Activated B cell treated with CpG ODN at 0.5 μM for 24 hours (primary cell): ENCODE measurements at places on chromosomes 5 and 9. TPM values are rescaled to one million over a fixed set of nuclear protein-coding genes. Genes with fewer than 3 reads are reported as not detected.

DNA sequence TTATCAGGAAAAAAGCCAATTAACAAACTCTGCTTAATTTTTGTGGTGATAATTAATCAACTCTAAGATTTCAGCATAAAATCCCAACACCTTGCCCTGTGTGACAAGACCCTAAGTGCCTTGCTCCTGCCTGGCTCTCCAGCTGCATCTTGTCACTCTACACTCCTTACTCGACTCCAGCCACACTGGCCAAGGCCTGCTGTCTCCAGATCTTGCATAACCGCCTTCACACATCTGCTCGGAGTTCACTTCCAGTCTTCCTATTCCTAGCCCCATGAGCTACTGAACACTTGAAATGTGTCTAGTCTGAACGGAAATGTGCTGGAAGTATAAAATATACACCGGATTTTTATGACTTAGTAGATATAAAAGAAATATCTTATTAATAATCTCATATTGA lies 259.6 kb downstream of the EPB41L4A start:
- no peak overlapping the region for H3K27ac ChIP-seq
- peaks cover 29% of the 10 kb centered on the region for H3K36me3 ChIP-seq
- peaks cover 4% of the 10 kb centered on the region for H3K27me3 ChIP-seq
- H3K4me3 ChIP-seq: no peak overlapping the region

DNA sequence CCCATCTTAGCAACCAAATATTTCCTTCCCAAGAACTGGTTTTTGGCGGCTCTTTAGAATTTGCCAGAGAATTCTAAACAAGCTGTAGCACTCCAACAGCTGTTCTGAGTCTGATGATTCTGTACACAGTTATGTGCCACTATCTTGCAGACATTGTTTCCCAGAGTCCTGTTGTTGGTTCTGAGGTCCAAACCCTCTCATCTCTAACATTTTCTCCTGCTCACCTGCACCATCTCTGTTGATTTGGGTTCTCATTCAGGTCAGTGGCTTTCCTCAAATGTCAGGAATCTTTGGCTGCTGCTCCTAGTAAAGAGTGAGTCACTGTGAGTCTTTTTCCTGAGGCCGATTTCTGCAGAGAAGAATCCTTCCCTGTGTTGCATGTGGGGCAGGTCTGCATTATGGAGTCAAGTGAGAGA lies 50.0 kb downstream of the CAMSAP1 start:
- H3K27ac ChIP-seq: no peak overlapping the region
- DNase-seq: no peak
- no peaks in the 10 kb centered on the region for H3K27me3 ChIP-seq
- no peak overlapping the region for H3K4me3 ChIP-seq
- H3K4me1 ChIP-seq: no peaks in the 10 kb centered on the region

- no peaks in the 10 kb centered on the region for H3K27me3 ChIP-seq
- peaks cover 90% of the 10 kb centered on the region for H3K4me1 ChIP-seq
- H3K4me3 ChIP-seq: no peak overlapping the region
- H3K36me3 ChIP-seq: no peaks in the 10 kb centered on the region
Measured at GRCh38 chr9:92738661-92739081, 26.0 kb downstream of the BICD2 start.

DNA sequence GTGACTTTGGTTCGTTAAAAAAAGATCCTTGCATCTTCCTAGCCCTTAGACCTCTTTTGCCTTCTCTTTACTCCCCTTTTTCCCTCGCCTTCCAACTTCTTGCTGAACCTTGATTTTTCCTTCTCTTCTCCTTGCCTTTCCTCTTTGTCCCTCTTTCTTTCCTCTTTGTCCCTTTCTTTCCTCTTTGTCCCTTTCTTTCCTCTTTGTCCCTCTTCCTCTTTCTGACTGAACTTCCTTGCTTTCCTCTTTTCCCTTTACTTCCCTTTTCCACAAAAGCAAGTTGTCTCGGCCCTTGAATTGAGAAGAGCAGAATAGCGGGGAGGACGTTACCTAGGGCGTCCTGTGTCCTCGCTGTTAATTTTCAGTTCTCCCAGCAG lies 1.4 kb upstream of the MLLT3 start:
- peaks cover 4% of the 10 kb centered on the region for H3K36me3 ChIP-seq
- no peak for DNase-seq
- peak overlapping the region; percentile 80 for H3K27ac ChIP-seq

DNA sequence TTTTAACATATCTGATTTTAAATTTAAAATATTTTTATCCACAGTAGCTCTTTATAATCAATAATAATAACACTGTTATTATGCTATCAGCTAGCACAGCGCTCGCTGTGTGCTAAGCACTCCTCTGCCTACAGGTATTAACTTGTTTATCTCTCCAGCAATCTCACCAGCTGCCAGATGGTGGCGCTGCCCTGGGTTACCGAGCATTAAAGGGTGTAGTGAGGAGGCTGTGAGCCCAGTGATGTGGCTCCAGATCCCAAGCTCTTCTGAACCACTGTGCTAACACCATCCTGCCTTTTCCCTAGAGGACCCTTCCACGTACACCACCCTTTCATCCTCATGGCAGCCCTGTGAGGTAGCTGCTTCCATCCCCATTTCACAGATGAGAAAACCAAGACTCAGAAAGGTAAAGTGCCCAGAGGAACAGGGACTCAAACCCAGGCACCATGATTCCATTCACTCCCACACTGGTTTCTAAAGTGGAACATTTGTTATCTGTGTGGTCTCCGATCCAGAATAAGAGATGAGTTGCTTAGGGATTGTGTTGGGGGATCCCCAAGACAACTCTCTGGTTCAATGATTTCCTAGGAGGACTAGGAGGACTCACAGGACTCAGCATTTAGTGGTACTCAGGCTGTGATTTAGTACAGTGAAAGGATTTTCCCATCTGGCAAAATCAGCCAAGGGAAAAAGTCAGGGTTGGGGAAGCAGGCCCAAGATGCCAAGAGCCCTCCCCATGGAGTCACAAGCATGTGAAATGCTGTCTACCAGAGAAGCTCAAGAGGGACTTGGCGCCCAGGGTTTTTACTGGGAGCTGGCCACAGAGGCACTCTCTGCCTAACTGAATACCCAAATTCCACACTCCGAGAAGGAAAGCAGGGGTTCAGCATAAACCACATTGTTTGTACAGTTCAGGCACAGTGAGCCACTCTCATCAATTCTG lies 7.0 kb downstream of the IGFBPL1 start:
- no peak overlapping the region for H3K27ac ChIP-seq
- H3K36me3 ChIP-seq: no peaks in the 10 kb centered on the region
- H3K4me1 ChIP-seq: no peaks in the 10 kb centered on the region
- no peak overlapping the region for H3K4me3 ChIP-seq

- no peaks in the 10 kb centered on the region for H3K36me3 ChIP-seq
- DNase-seq: no peak
- H3K4me1 ChIP-seq: no peaks in the 10 kb centered on the region
- H3K27ac ChIP-seq: no peak overlapping the region
- H3K4me3 ChIP-seq: no peak overlapping the region
Measured at GRCh38 chr5:132767150-132767549, 9.9 kb downstream of the SEPTIN8 start.

- H3K4me3 ChIP-seq: no peak overlapping the region
- DNase-seq: no peak
- H3K4me1 ChIP-seq: no peaks in the 10 kb centered on the region
- peaks cover 20% of the 10 kb centered on the region for H3K27me3 ChIP-seq
Measured at GRCh38 chr5:72474516-72474915, 32.7 kb downstream of the ZNF366 start.

- no peaks in the 10 kb centered on the region for H3K4me1 ChIP-seq
- no peak overlapping the region for H3K4me3 ChIP-seq
- no peak for DNase-seq
- H3K27me3 ChIP-seq: peaks cover 2% of the 10 kb centered on the region
Measured at GRCh38 chr9:81468084-81468595, 221.2 kb downstream of the TLE1 start.

- H3K4me3 ChIP-seq: no peak overlapping the region
- DNase-seq: no peak
- no peaks in the 10 kb centered on the region for H3K36me3 ChIP-seq
- no peak overlapping the region for H3K27ac ChIP-seq
- peaks cover 20% of the 10 kb centered on the region for H3K27me3 ChIP-seq
- H3K4me1 ChIP-seq: no peaks in the 10 kb centered on the region
Measured at GRCh38 chr9:113646946-113647914, 183.7 kb downstream of the RGS3 start.

DNA sequence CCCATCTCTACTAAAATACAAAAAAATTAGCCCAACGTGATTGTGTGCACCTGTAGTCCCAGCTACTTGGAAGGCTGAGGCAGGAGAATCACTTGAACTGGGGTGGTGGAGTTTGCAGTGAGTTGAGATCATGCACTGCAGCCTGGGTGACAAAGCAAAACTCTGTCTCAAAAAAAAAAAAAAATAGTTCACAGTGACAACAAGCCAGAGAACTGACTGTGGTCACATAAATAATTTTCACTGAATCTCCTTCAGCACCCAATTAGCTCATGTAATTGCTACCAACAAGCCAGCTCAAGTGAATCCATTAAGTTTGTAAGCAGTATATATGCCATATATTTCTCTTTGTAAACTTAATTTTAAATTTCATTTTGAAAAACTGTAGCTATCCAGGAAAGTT lies 14.5 kb upstream of the AFAP1L1 start:
- no peak for DNase-seq
- no peak overlapping the region for H3K4me3 ChIP-seq
- no peaks in the 10 kb centered on the region for H3K4me1 ChIP-seq
- H3K27me3 ChIP-seq: peaks cover 23% of the 10 kb centered on the region
- H3K36me3 ChIP-seq: no peaks in the 10 kb centered on the region
- H3K27ac ChIP-seq: no peak overlapping the region

GRCh38 chr9:34558919-34559623 lies 30.5 kb downstream of the CNTFR start:
- no peaks in the 10 kb centered on the region for H3K36me3 ChIP-seq
- H3K27me3 ChIP-seq: peaks cover 55% of the 10 kb centered on the region
- H3K4me1 ChIP-seq: no peaks in the 10 kb centered on the region

DNA sequence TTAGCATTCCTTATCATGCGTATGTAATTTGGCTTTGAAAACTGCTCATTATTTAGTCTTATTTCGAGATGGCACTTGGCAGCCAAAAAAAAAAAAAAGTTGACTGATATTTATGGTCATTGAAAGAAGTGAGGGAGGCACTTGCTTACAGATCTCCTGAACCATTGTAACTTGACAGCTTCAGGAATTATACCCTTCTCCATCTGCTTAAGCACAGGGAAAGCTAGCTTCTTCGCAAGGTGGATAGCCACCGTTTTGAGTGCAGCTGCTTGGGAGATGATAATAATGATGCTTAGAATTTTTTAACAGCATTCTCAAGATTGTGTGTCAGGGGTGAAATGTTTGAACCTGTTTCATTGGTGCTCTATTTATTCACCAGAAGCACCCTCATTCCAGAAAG lies 116.1 kb downstream of the GIN1 start:
- no peak overlapping the region for H3K4me3 ChIP-seq
- H3K27me3 ChIP-seq: no peaks in the 10 kb centered on the region
- H3K27ac ChIP-seq: no peak overlapping the region
- H3K36me3 ChIP-seq: peaks cover 2% of the 10 kb centered on the region
- no peak for DNase-seq

GRCh38 chr9:123216251-123216797 lies 52.1 kb downstream of the STRBP start:
- no peak for DNase-seq
- H3K27me3 ChIP-seq: no peaks in the 10 kb centered on the region
- no peak overlapping the region for H3K4me3 ChIP-seq
- peaks cover 67% of the 10 kb centered on the region for H3K4me1 ChIP-seq
- peak overlapping the region; percentile 64 for H3K27ac ChIP-seq
- H3K36me3 ChIP-seq: peaks cover 25% of the 10 kb centered on the region

DNA sequence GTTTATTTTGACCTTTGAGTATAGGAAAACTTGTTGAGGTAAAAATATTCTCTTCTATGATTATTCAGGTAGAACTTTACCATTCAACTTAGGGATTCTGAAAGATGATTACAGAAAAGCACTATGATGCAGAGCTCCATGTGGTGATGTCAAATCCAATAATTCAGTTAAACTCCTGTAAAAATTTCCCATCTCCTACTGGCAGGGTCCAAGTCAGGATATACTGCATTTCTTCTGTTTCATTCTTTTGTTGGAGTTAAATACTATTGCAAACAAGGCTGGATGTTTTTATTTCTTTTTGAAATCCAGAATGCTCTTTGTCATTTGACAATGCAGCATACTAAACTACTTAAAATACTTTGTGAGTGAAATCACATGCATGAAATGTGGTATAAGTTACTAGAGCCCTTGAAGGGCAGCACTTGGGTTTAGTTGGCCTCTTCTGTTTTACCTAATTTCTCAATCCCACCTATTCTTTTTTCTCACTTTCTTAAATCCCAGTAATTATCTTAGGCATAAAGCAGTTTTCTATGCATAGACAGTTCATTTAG lies 204.5 kb downstream of the FBXL7 start:
- H3K27me3 ChIP-seq: no peaks in the 10 kb centered on the region
- no peak for DNase-seq

- H3K4me3 ChIP-seq: peak overlapping the region; percentile 32
- DNase-seq: no peak
- peaks cover 66% of the 10 kb centered on the region for H3K4me1 ChIP-seq
- peaks cover 2% of the 10 kb centered on the region for H3K27me3 ChIP-seq
Measured at GRCh38 chr5:1108023-1108864, 3.6 kb downstream of the SLC12A7 start.

GRCh38 chr9:115192280-115192679 lies 74.3 kb upstream of the TNC start:
- DNase-seq: no peak
- peak overlapping the region; percentile 32 for H3K27ac ChIP-seq
- H3K27me3 ChIP-seq: no peaks in the 10 kb centered on the region
- H3K4me3 ChIP-seq: peak overlapping the region; percentile 8

DNA sequence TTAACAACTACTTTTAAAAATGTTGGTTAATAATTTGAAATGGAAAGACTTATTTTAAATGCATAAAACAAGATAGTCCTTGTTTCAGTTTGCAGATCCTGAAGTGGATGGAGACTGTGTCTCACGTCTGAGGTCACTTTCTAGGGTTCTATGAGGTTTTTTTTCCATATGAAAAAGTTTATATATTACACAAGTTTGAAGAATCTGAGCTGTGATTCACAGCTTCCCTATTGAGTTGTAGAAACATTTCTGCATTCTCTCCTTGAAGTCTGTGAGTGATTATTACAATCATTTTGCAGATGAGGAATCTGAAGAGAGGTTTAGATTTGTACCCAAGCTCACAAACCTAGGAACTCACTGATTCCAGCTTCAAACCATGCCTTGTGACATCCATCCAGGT lies 442.5 kb upstream of the KLF4 start:
- no peak for DNase-seq
- no peak overlapping the region for H3K27ac ChIP-seq
- H3K4me1 ChIP-seq: no peaks in the 10 kb centered on the region
- H3K4me3 ChIP-seq: no peak overlapping the region
- no peaks in the 10 kb centered on the region for H3K36me3 ChIP-seq

The MSMP gene
- total RNA-seq: 0.78 and 1.2 TPM in 2 replicates

The DRD1 gene
- total RNA-seq: not detected in 2 replicates

The EQTN gene
- not detected in 2 replicates for total RNA-seq

The PCDHB8 gene
- total RNA-seq: not detected in 2 replicates
